ENCODE measurements at places on chromosomes 6 and 20. TPM values are rescaled to one million over a fixed set of nuclear protein-coding genes. Genes with fewer than 3 reads are reported as not detected.

GRCh38 chr6:74044417-74045096 lies 348.6 kb downstream of the CD109 start:
- DNase-seq, result no peak

Gene PRPH2
- 1.2 TPM for total RNA-seq

DNA sequence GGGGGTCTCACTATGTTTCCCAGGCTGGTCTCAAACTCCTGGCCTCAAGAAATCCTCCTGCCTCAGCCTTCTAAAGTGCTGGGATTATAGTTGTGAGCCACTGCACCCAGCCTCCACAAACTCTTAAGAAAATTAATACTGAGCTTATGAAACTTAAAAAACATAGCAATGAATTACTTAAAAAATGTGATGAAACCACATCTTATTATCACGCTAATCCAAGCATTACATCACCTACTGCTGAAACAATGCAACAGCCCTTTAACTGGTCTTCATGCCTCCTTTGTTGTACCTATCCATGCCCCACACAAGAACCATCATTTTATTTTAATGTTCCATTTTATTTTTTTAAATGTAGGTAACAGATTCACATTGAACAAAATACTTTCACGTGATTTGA lies 24.9 kb downstream of the SESN1 start:
- no peak for DNase-seq

DNA sequence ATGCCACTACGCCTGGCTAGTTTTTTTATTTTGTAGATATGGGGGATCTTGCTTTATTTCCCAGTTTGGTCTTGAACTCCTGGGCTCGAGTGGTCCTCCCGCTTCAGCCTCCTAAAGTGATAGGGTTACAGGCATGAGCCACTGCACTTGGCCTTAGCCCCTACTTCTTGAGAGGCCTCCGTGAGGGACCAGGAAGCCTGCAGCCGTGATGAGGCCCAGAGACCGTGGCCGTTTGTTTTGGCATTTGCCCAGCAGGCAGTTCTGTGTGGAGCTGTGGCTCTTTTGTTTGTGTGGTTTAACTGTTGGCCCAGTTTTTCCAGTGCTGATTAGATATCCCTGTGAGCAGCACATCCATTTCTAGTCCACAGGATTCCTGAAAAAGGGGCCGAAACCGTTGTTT lies 39.8 kb downstream of the SRSF3 start:
- no peak for DNase-seq

DNA sequence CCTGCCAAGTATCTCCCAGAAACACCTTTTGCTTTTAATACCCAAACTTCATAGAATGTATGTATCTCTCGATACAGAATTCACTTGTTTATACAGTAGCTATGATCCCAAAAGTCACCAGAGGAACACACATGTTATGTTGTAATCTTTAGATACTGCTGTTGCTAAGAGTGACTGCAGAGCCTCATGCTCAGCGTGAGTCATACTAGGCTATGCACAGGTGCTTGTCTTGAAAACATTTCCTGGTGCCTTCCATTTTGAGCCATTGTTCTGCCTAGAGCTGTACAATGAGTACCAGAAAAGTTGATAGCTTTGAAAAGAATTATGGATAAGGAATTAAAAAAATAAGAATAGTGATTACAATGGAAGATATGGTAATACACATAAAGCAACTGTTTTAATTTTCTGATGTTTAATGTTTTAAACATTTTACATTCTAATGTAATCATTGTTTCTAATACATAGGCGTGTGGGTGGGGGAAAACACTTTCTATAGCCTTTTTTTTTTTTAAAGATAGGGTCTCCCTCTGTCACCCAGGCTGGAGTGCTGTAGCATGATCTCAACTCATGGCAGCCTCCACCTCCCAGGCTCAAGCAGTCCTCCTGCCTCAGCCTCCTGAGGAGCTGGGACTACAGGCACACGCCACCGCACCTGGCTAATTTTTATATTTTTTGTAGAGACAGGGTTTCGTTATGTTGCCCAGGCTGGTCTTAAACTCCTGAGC lies 79.4 kb downstream of the CD24 start:
- DNase-seq, result no peak

GRCh38 chr6:45923831-45924391 lies 91.7 kb downstream of the CLIC5 start:
- DNase-seq, result no peak

Gene CRISP3
- total RNA-seq, result not detected

DNA sequence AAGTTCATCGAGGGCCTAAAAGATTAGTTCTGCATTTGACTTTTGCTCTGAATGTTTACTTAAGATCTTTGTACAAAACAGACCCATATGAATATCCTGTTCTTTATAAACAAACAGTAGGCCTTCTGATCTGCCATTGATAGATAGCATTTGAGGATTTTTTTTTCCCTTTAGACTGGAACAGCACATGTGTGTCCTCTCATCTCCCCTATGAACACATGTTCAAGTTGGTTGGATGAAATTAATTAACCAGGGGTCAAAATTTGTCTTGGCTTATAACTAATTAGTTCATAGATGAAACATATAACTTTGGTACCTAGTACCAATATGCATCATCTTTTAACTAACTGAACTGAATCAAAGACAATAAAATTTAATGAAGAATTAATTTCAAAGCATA lies 81.3 kb downstream of the AK9 start:
- no peak for DNase-seq

DNA sequence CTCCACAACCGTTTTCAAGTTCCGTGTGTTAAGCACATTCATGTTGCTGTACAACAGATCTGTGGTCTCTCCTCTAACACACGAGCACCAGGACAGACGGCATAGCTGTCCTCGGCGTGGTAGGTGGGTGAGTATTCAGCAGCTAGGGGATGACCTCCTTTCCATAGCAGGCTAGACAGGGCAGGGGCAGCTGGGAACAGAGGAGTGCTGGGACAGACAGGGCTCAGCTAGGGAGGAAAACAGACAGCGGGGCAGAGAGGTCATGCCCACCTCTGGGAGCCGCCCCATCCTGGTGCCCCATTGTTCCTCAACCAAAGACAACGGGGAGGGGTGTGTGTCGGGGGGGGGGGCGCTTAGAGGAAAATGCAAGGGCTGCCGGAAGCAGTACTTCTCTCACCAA lies 271.5 kb upstream of the FOXQ1 start:
- DNase-seq, result no peak

Gene FAXC
- total RNA-seq, result 4.7 TPM

GRCh38 chr6:142079130-142079529 lies 53.6 kb upstream of the GJE1 start:
- no peak for DNase-seq

DNA sequence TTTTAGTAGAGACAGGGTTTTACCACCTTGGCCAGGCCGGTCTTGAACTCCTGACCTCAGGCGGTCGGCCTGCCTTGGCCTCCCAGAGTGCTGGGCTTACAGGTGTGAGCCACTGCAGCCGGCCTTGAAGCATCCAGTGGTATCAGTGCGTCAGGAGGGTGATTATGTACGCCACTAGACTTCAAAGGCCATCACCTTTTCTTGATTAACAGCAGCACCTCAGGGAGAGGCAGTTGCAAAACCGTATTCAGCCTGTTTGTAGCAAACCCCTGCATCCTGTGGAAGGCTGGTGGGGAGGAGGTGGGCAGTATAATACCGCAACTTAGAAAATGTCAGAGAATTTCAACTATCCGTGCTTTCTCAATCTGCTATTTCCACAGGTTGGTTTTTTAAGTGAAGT lies 27.3 kb upstream of the SHLD1 start:
- DNase-seq, result no peak

Gene TFAP2D
- total RNA-seq, result not detected

DNA sequence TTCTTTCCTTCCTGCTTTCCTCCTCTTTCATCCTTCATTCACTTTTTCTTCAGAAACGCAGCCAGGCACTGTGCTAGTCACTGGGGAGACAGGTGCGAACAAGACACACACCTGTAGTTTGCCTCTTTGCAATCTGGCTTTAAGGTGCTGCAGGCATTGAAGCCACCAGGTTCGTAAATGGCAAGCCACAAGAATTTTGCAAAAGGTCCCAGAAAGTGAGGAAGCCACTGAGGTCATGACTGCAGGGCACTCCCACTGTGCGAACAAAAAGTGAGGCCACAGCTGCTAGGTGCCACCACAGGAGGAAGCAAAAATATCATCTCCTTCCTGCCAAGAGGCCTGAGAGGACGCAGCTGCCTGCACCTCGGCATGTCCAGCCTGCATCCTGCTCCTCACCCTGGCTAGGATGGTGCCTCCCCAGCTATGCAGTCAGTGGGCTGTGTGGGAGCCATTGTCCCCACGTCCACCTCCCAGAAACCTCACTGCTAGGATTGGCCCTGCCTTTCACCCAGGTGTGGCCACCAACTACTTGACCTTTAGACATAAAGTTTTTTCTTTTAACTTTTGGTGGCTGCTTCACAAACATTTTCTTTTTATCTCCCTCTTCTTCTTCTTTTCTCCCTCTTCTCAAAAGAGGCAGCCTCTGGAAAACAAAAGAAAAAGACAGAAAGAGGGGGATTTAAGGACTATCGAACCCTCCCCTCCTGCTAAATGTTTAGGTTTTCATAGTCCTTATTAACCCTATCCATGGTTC lies 230.8 kb downstream of the BCAS1 start:
- DNase-seq, result no peak

Gene ME1
- total RNA-seq, result 3.9 TPM

- DNase-seq, result no peak
These were observed 65.8 kb upstream of the SLC22A1 start for GRCh38 chr6:160055813-160056212.
